Kidney glomerular epithelial cell (primary cell): ENCODE measurements at places on chromosomes 1 and 21.

- no peak for DNase-seq
These were observed 93.4 kb downstream of the RRAGC start for GRCh38 chr1:38766125-38766524.

GRCh38 chr1:158819461-158820443 lies 11.4 kb upstream of the MNDA start:
- DNase-seq, result peak; percentile 12

GRCh38 chr1:25805863-25806225 lies 5.9 kb downstream of the SELENON start:
- no peak for DNase-seq

- DNase-seq, result no peak
These were observed 263.4 kb downstream of the PLA2G4A start for GRCh38 chr1:187092104-187092503.

DNA sequence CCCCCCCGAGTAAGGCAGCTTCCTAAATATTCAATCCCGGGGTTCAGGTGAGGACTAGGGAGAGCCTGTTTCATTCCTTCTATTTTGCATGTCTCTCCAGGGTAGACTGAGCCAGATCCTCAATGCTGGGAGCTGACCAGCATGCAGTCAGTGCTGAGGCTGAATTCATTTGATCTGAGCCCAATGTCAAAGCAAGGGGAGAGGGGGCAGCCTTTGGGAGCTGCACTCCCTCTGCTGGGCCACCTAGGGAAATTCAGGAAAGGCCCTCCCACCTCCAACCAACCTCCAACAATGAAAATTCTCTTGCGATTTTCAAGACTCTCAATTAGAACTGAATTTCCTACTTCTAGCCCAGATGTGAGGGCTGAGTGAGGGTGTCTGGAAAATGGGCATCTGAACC lies 371.2 kb downstream of the NPHP4 start:
- DNase-seq, result no peak

GRCh38 chr1:109881906-109882287 lies 28.8 kb upstream of the CSF1 start:
- DNase-seq, result no peak

DNA sequence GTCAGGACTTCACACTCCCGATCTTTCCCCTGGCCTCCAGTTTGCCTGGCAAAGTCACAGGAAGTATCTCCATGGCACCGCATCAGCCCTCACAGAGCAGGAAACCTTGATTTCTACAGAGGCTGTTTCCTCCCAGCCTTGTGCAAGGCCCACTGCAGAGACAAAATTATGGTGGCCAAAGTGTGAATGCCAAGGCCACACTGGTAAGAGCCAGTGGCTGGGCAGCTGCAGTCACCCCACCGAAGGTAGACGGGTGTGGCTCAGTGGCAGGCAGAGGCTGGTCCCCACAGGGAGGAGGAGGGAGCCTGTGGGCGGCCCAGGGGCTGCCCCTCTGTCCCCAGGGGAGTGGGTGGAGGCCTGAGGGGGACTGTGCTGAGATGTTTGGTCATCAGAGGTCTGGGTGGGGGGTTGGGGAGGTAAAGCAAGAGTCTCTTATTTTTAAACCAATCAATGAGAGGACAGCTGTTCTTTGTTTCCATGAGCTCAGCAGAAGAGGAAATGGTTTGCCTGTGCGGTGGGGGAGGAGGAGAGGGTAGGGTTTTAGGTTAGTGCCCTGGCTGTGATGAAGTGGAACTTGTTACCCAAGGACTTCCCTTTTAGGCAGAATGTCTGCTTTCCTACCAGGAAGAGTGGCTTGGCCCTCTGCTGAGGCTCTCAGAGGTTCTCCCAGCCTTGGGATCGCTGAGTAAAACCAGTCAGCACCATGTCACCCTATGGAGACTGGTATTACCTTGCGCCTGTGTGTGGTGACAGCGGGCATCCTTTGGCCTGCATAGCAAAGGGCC lies 18.0 kb upstream of the BTG2 start:
- no peak for DNase-seq

DNA sequence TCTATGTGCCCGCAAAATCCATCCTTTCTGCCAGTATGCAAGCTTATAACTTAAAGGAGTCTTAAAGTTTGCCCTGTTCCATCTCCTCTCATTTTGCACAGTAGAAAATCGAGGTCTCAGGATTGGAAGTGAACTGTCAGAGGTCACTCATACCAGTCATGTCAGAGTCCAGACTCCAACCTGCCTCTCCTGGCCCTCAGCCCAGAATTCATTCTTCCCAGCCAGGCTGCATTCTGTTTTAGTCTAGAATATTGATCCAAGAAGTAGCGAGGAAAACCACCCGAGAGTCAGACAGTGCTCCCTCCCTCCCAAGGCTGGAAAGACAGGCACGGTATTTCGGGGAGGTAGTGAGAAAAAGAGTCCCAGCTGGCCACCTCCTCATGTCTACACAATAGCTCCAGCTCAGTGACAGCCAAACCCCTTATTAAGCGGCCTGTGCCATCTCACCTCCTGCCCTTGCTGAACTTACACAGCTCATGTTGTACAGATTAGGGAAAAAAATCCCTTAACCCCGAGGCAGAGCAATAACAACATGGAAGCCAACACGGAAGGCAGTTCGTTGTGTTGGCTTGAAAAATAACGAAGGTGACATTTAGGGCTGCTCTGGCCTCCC lies 89.4 kb downstream of the OMA1 start:
- no peak for DNase-seq

- no peak for DNase-seq
These were observed 53.3 kb downstream of the SPEN start for GRCh38 chr1:15900662-15901279.

GRCh38 chr1:17914987-17915386 lies 159.9 kb downstream of the ACTL8 start:
- DNase-seq, result no peak

- peak; percentile 65 for DNase-seq
These were observed 402.9 kb downstream of the PTPRU start for GRCh38 chr1:29639156-29639736.

GRCh38 chr1:44059664-44060355 lies 28.5 kb upstream of the SLC6A9 start:
- no peak for DNase-seq

GRCh38 chr1:161299347-161299746 lies 10.4 kb downstream of the MPZ start:
- no peak for DNase-seq

GRCh38 chr1:50023292-50024159 lies at the start of gene AGBL4:
Gene AGBL4, minus strand, starts transcription at chr1:50023954.
- peak; percentile 17 for DNase-seq

DNA sequence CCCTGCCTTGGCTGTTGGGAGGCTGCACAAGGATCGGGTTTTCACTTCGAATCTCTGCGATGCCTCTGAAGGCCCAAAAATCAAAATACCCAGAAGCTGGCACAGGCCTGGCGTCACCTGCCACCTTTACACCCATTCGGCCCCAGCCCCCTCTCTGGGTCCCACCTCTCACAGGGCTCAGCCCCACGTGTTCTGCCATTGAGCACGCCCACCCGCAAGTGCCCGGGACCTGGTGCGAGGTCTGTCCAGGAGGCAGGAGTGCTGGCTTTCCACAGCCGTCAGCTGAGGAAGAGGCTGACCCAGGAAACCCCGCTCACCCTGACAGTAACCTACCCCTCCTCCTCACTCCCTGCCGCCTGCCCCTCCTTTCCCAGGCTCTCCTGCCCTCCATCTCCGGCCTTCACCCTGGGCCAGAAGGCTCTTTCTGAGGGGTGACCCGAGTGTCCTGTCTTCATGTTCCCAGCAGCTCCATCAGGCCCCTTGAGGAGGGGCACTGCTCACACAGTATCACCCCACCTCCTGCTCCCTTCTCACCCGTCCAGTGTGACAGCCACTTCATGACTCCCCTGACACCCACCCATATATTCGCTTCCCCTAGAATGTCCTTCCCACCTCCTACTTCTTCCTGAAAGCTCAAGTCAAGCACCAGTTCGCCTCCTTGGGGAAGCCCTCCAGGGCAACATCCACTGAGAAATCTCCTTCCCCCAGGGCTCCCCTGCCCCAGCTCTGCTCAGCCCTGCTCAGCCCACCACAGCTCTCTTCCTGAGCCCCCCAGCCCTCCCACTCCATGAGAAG lies 13.5 kb downstream of the RCC2 start:
- DNase-seq, result no peak

DNA sequence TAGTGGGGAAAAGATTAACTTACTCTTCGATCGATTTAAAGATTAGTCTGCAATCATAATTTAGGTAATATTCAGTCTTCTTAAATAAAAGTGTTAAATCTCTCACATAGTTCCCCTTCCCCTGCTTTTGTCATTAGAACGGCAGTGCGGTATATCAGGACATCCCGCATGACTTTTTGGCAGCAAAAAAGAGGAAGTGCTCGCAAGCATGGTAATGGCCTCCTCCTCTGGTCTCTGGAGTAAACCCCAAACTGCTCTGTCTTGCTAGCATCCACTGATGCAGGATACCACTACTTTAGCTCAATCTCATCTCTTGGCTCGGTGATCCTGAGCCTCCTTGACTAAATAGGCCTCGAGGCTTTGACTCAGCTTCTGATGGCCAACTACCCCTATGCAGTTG lies 78.7 kb upstream of the VAV3 start:
- no peak for DNase-seq
